ENCODE measurements at places on chromosomes 16 and 17. TPM values are rescaled to one million over a fixed set of nuclear protein-coding genes. Genes with fewer than 3 reads are reported as not detected.

NEUROD2 gene
- total RNA-seq = not detected

DNA sequence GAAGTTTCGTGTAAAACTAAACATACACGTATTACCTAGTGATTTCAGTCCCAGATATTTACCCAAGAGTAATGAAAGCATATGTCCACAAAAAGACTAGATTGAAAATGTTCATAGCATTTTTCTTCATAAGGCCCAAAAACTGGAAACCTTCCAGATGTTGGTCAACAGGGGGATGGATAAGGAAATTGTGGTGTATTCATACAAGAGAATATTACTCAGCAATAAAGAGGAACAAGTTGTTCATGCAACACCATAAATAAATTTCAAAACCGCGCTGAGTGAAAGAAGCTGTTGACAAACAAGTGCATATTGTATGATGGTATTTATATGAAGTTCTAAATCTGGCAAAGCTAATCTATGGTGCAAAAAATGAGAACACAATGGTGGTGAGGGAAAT lies 54.1 kb upstream of the NFAT5 start:
- DNase-seq = no peak
- H3K36me3 ChIP-seq = no peaks in the 10 kb centered on the region
- H3K27ac ChIP-seq = no peak overlapping the region
- peaks cover 6% of the 10 kb centered on the region for H3K4me1 ChIP-seq
- no peaks in the 10 kb centered on the region for H3K27me3 ChIP-seq

TNK1 gene
- total RNA-seq = 5.3 TPM

DNA sequence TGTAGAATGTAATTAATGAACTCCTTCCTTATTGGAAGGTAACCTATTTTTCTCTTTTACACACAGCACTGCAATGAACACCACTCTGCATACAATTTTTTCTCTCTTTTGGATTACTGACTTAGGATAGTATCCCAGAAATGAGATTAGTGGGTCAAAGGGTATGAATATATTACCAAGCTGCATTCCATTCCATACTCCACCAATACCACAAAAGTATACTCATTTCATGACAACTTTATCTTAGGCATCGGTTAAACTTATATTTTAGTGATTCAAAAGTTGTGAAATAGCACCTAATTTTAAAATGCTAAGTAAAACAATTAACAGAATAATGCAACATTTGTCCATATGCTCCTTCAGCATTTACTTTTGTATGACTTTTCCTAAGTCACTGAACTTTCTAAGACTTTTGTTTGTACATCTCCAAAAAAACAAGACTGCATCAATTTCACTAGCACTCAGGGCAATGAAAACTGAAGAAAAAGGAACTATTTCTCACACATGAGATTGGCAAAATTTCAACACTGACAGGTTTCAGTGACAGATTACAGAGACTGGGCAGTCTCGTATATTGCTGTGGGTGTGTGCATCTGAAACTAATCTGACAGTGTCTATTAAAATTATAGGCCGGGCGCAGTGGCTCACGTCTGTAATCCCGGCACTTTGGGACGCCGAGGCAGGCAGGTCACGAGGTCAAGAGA lies 32.1 kb downstream of the HELZ start:
- no peak overlapping the region for H3K4me3 ChIP-seq
- peaks cover 11% of the 10 kb centered on the region for H3K4me1 ChIP-seq
- H3K27ac ChIP-seq = peak overlapping the region; percentile 58

PRSS36 gene
- 0.59 TPM for total RNA-seq

KCNH6 gene
- not detected for total RNA-seq

DNA sequence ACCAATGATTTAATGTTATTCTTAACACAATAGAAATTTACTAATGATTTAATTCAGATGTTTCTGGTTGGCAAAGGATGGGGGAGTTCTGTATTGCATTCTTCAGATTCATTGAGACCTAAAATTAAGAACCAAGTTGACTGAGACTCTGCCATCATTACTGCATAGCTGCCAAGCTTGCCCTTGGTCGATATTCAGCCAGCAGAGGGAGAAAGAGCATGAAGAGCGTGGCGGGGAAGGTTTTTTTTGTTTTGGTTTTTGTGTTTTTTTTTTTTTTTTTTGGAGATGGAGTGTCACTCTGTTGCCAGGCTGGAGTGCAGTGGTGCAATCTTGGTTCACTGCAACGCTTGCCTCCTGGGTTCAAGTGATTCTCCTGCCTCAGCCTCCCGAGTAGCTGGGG lies 659.4 kb upstream of the EEF2KMT start:
- DNase-seq = no peak
- H3K4me3 ChIP-seq = no peak overlapping the region
- no peak overlapping the region for H3K27ac ChIP-seq
- no peaks in the 10 kb centered on the region for H3K36me3 ChIP-seq
- H3K27me3 ChIP-seq = no peaks in the 10 kb centered on the region

DNA sequence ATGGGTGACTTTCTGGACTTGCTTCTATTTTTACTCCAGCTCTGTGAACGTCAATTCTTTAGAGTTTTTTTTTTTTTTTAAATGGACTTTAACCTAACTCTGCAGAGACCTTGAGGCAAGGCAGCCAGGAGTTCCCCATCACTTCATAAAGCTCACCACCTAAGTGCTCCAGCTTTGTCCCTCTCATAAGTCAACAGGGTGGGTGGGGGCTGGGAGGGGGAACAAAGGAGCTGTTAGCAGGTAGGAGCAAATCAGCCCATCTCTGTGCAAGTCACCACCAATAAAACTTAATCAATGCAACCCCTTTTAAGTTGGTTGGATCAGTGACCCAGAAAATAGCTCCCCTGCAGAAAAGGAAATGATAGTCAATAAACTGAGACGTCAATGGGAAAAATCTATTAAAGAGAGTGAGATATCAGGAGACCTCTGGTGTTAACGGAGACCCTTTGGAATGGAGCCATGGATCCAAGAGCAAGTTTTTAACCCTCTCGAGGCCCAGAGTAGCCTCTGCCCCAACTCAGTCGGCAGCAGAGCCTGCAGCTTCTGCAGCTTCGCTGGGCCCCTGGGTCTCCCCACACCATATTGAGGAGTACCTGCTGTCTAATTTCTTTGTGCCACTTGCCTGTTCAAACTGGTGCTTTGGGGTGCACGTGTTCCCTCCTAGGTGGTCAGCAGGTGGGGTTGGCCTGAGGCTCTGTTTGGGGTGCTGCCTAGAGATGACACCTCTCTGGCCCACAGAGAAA lies 27.6 kb upstream of the ETV4 start:
- H3K36me3 ChIP-seq = no peaks in the 10 kb centered on the region
- no peak overlapping the region for H3K4me3 ChIP-seq
- H3K27me3 ChIP-seq = no peaks in the 10 kb centered on the region
- no peak for DNase-seq
- no peak overlapping the region for H3K27ac ChIP-seq
- peaks cover 12% of the 10 kb centered on the region for H3K4me1 ChIP-seq

- peaks cover 30% of the 10 kb centered on the region for H3K27me3 ChIP-seq
- DNase-seq = no peak
- no peak overlapping the region for H3K27ac ChIP-seq
- H3K4me1 ChIP-seq = peaks cover 4% of the 10 kb centered on the region
- H3K36me3 ChIP-seq = no peaks in the 10 kb centered on the region
- peak overlapping the region; percentile 71 for H3K4me3 ChIP-seq
Measured at GRCh38 chr16:30785126-30786106, 1.6 kb downstream of the ZNF629 start.
